ENCODE measurements at places on chromosomes 4 and X.

DNA sequence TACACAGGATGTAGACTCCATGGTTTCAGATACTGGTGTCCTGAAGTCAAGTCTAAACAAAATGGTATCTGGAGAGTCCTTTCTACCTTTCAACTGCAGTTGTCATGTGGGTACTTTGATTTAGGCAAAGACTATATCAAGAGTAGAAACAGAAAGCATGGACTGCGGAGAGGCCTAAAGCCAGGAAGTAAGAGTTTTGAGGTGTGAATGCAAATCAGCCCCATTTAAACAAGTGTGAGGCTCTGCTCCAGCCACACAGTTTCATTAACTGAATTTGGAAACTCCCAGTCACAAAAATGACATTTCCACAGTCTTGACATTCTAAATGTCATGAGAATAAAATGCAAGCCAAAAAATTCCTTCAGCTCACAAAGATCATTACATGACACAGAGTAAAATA, 87.2 kb upstream of the MCF2 start:
- no peak for DNase-seq

DNA sequence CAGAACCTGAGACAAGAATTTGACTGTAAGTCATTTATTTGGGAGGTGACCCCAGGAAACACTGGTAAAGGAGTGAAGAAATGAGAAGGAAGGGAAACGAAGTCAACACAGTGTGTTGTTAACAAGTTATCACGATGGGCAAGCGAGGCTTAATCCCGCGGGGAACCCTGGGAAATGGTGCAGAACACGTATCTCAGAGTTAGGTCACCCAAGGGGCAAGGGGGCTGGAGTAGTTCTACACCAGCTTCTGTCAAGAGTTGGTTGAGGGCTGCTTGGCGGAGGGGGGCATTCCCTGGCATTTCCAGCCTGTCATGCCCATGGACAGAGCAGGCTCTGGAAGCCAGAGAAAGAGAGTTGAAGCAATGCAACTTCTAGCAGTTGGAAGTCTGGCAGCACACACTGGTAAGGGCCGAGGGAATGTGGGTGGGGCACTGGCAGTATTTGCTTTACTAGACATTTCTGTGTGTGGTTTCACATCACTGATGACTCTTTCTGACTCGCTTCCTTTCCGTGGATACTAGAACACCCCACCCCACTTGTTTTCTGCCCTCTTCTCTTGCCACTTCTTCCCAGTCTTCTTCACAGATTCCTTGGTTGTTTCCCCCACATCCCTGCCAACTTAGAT, 52.2 kb upstream of the ADGRG2 start:
- no peak for DNase-seq

DNA sequence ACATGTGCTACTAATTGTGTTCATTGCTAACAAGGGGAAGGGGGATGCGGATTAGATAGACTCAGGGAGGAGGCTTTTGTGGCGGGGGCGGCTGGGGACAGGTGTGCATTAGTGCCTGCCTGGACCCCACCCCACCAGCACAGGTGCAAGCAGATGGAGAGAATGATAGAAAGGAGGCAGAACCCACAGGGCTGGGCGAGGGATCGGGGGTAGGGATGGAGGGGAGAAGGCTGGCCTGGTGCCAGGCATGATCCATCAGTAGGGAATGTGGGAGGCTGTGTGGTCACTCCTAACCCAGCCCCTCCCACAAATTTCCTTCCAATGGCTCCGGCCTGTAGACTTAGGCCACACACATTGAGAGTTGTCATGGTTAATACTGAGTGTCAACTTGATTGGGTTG, 30.5 kb upstream of the CRMP1 start:
- no peak for DNase-seq

DNA sequence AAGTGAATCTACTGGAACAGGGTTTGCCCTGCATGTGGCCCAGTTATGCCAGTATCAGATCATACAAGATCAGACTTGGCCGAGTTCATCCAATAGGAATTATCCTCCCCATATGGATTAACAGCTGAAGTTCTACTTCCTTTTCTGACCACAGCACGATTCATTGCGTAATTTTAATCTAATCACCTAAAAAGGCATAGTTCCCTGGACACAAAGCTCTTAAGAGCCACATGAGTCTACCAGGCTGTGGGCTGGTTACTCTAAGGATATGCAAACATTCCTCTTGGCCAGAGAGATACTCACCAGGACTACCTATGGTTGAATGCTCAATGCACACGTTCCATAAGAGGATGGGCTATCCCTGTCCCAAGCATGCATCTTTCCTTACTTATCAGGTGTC, 46.9 kb downstream of the CHST7 start:
- DNase-seq = no peak

DNA sequence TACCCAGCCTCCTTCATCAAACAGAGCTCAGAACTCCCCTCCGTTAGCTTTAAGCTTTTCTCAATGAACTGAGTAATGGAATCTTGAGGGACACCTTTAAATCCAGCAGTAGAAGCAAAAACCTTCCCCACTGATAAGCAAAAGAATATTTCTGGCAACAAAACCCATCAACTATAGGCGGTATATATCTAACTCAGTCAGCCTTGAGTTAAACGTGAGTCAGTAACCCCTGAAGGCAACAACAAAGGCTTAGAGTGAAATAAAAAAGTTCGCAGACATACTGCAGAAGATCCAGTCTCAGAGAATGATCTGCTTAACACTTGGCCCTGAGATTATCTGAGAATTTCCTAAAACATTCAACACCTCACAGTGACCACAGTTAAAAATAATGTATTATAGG, 77.2 kb downstream of the DMD start:
- no peak for DNase-seq

GRCh38 chr4:177304094-177304493, 5.6 kb upstream of the NEIL3 start:
- no peak for DNase-seq

DNA sequence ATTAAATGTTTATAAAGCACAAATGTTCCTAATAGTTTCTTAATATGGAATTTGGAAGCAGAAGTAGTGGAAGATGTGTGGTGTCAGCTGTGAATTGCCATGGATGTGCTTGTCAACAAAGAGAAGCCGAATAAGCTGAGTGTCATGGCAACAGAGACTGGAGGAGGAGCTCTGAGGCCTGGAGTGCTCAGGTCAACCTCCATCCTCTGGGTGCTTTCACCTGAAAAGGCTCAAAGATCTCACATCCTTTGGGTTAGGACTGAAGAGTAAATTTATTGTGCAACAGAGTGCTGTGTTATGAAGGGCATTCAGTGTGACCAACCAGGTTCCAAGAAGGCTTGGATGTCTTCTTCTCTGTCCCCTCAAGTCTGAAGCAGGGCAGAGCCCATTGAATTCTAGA, 18.7 kb downstream of the SGMS2 start:
- DNase-seq = no peak

- no peak for DNase-seq
These were observed 16.4 kb downstream of the DMD start for GRCh38 chrX:33194876-33195433.

- no peak for DNase-seq
These were observed 20.2 kb upstream of the MAP3K15 start for GRCh38 chrX:19535476-19535875.

GRCh38 chrX:150162141-150162540, 201.0 kb upstream of the MAMLD1 start:
- DNase-seq = no peak

- DNase-seq = no peak
These were observed 341.0 kb upstream of the GATB start for GRCh38 chr4:152101556-152102435.

DNA sequence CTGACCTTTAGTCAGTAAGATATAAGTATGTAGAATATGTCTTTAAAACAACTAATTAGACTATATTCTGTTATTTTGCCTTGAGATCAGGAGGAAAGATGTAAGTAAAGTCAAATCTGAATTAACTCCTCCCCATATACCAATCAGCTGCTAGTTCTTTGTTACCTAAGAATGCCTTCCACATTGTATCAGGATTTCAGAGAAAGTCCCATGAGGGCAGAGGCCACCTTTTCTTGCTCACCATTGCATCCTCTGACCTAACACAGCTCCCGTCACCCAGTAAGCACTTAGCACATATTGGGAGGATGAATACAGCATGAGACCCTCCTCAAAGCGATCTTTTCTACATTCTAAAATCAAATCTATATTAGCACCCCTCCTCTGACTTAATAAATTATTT, 87.0 kb downstream of the COL25A1 start:
- DNase-seq = no peak

DNA sequence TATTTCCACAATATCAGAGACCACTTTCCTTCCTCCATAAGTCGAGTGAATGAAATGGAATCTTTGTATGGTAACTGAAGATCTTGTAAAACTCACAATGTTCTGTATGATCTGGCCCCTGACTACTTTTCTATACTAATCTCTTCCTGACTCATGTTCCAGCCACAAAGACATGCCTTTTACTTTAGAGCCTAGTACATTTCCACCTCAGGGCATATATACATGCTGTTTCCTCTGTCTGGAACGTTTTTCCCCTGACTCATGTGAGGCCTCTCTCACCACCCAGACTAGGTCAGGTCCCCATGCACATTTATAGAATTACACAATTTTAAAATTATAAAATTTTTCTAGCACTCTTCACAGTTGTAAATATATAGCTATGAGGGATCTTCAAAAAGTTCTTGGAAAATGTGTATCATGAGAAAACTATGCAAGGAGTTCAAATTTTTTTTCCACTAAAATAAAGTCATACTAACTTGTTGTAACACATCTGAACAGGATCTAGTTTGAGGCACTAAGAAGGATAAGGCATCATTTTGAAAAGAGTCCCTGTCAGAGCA, 208.8 kb downstream of the SH2D1A start:
- no peak for DNase-seq

GRCh38 chr4:102778720-102779119, 18.0 kb upstream of the MANBA start:
- DNase-seq = no peak

- no peak for DNase-seq
These were observed 111.6 kb downstream of the FAM53A start for GRCh38 chr4:1572521-1572920.

DNA sequence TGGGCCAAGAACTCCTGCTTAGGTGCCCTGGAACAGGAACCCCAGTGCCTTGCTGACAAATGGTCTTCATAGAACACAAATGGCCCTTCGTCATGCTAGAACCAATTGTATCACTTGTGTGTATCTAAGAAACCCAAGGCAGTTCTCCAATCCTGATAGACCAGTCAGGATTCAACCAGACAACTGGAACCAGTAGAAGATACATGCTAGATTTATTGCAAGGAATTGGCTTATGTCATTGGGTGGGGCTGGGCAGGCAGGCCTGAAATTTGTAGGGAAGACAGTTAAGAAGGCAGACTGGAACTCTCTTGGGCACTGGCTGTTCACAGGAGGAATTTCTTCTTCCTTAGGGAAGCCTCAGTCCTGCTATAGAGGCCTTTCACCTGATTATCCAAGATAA, 17.0 kb upstream of the TBL1X start:
- DNase-seq = no peak

DNA sequence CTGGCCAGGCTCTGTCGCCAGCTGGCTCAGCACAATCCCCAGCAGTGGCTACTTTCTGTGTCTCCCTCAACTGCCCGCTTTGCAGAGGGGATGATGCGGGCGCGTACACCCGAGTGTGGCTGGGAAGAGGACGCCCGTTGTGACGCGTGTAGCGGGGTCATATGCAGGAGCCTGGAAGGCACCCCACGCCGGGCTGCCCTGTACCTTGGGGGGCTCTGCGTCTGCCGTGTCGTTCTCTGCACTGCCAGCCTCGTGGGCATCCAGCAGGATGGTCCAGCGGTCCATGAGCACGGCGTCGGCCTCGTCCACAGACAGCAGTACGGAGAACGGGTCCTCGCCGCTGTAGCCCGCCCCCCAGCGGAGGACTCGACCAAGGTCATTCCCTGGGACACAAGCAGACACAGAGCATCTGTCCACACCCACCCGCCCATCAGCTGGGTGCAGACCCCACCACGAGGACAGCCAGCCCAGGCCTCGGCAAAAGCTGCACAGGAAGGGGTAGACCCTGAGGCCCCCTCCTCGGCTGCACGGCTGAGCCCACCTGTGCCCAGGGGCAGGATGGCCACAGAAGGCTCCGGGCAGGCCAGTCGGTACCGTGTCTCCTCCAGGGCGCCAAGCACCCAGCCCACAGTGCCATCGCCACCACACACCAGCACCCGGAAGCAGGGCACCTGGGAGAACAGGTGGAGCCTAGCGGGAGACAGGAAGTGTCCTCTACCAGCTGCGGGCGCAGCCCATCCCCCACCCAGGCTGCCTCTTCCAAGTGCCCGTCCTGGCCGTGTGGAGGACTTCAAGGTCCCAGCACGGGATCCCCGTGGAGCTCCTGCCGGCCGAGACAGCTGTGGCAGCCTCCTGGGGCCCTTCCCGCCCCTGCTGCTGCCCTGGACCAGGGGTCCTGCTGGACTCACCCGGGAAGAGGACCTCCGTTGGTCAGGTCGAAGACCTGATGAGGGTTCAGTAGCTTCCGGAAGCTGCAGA, 10.8 kb downstream of the DGKQ start:
- no peak for DNase-seq

- DNase-seq = no peak
These were observed 267.0 kb upstream of the KLF3 start for GRCh38 chr4:38396845-38397547.

DNA sequence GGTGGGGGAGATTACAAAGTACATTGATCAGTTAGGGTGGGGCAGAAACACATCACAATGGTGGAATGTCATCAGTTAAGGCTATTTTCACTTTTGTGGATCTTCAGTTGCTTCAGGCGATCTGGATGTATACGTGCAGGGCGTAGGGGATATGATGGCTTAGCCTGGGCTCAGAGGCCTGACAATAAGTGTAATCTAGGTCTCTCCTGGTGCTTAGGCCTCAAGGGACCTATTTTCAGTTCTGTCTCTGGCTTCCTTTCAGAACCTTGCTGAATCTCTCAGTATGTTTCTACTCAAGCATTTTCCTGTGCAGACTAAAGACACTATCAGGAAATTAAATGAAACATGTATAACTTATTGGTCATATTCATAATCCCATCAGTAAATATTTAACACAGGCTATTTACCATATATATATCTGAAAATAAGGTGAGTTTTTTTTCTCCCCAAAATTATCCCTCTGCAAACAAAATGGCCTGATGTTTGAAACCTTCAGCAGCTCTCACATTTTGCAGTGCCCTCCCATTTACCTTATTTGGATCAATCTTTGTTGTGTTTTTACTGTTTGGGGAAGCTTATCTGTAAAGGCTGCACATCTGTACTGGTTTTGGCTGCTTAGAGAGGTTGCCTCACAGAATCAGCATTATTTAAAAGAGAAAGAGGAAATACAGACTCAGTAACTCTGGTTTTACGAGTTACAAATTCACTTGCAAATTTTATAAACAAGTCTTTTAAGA, 2.3 kb upstream of the ZCCHC4 start:
- DNase-seq = no peak

GRCh38 chr4:81040012-81040659, 9.6 kb downstream of the BMP3 start:
- DNase-seq = no peak

GRCh38 chr4:103018391-103019307, 856 bp downstream of the SLC9B1 start:
- DNase-seq = no peak
